Activated T-cell treated with anti-CD3 and anti-CD28 coated beads, Interleukin-2, amount 50 U/mL, for 72 hours (primary cell): ENCODE measurements at places on chromosomes 13 and 19. TPM values are rescaled to one million over a fixed set of nuclear protein-coding genes. Genes with fewer than 3 reads are reported as not detected.

The CARM1 gene
- 85.0 TPM for total RNA-seq

The ZSCAN1 gene
- total RNA-seq: not detected

- H3K4me3 ChIP-seq: no peak overlapping the region
- no peak for DNase-seq
- H3K27me3 ChIP-seq: no peaks in the 10 kb centered on the region
- H3K36me3 ChIP-seq: no peaks in the 10 kb centered on the region
- H3K4me1 ChIP-seq: no peaks in the 10 kb centered on the region
Measured at GRCh38 chr13:54841682-54842081, 1813.1 kb downstream of the OLFM4 start.

- no peak overlapping the region for H3K4me3 ChIP-seq
- no peaks in the 10 kb centered on the region for H3K36me3 ChIP-seq
- no peak for DNase-seq
- H3K4me1 ChIP-seq: no peaks in the 10 kb centered on the region
- no peaks in the 10 kb centered on the region for H3K27me3 ChIP-seq
Measured at GRCh38 chr19:3942790-3943409, 10.0 kb downstream of the NMRK2 start.

DNA sequence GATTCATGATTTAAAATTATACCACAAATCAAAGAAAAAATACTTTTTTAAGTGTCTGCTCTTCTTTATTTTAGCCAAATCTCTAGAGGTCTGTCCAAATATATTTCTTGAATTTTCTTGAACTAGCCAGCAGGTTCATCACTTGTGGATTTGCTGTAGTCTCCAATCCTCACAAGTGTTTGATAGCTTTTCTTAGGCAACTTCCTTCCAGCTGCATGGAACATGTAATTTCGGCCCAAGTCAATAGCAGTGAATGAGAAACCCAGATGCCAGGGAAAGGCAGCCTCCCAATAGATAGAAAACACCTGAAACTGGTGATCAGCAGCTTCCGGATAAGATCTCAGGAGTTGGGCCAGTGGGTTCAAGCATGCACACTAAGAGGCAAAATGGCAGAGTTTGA is 15.6 kb upstream of the RNASEH2B start:
- H3K4me3 ChIP-seq: peak overlapping the region; percentile 72
- peak overlapping the region; percentile 92 for H3K27ac ChIP-seq
- H3K4me1 ChIP-seq: peaks cover 42% of the 10 kb centered on the region

GRCh38 chr13:75620020-75620419 is 16.1 kb upstream of the LMO7 start:
- H3K27me3 ChIP-seq: no peaks in the 10 kb centered on the region
- no peaks in the 10 kb centered on the region for H3K4me1 ChIP-seq
- no peak overlapping the region for H3K27ac ChIP-seq
- no peak overlapping the region for H3K4me3 ChIP-seq
- no peak for DNase-seq
- peaks cover 4% of the 10 kb centered on the region for H3K36me3 ChIP-seq

- H3K27ac ChIP-seq: no peak overlapping the region
- H3K27me3 ChIP-seq: no peaks in the 10 kb centered on the region
- H3K36me3 ChIP-seq: no peaks in the 10 kb centered on the region
- peaks cover 6% of the 10 kb centered on the region for H3K4me1 ChIP-seq
- no peak overlapping the region for H3K4me3 ChIP-seq
Measured at GRCh38 chr19:33404506-33405253, 31.2 kb downstream of the CEBPG start.

- no peak for DNase-seq
- no peak overlapping the region for H3K4me3 ChIP-seq
- no peaks in the 10 kb centered on the region for H3K4me1 ChIP-seq
- H3K27me3 ChIP-seq: peaks cover 13% of the 10 kb centered on the region
Measured at GRCh38 chr13:42524487-42525034, 49.4 kb upstream of the TNFSF11 start.

- no peak overlapping the region for H3K4me3 ChIP-seq
- H3K4me1 ChIP-seq: no peaks in the 10 kb centered on the region
- H3K27me3 ChIP-seq: no peaks in the 10 kb centered on the region
- no peak overlapping the region for H3K27ac ChIP-seq
- no peak for DNase-seq
Measured at GRCh38 chr13:21119526-21119925, 56.8 kb downstream of the SKA3 start.

DNA sequence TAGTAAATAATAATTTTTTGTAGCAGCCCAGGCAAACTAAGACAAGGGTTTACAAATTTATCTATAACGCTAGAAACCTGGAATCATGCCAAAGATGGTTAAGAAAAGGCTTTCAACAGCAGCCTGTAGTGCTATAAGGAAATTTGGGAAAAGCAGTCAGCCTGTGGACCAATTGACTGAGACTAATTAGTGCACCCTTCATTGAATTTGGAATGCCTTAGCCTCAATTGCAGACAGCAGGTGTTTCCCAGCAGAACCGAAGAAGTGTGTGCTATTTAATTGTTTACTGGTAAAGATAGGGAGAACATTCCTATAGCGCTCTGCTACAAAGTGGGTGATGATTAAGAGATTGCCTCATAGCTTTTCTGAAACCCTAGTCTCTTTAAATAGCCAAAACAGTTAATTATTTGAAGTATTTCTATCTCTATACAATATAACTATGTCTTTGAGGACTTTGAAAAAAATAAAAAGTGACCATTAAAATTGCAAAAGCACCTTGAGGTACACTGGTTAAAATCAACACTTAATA is 1884.3 kb upstream of the PCDH20 start:
- no peaks in the 10 kb centered on the region for H3K36me3 ChIP-seq
- H3K27me3 ChIP-seq: no peaks in the 10 kb centered on the region
- H3K4me1 ChIP-seq: no peaks in the 10 kb centered on the region
- H3K27ac ChIP-seq: no peak overlapping the region
- no peak overlapping the region for H3K4me3 ChIP-seq

- peaks cover 37% of the 10 kb centered on the region for H3K4me1 ChIP-seq
- H3K27me3 ChIP-seq: peaks cover 75% of the 10 kb centered on the region
- H3K4me3 ChIP-seq: peak overlapping the region; percentile 96
- H3K27ac ChIP-seq: peak overlapping the region; percentile 82
Measured at GRCh38 chr19:30225676-30226463, 146.3 kb upstream of the ZNF536 start.

DNA sequence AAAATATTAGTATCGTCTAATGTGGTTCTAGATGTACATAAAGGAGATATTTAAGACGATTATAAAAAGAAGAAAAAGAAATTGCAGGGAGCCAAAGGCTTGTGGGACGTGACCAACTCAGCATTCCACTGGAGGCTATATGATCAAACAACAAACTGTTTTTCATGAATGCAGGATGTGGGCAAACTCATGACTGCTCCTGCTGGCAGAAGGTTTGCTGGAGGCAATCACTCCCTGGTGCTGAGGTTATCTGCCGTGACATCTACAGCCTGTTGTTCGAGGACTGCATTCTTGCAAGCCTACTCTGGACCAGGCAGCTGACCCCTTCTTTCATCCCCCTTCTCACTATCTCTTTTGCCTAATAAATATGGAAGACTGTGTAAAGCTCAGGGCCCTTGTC is 518.1 kb downstream of the UQCRFS1 start:
- no peak overlapping the region for H3K27ac ChIP-seq
- H3K27me3 ChIP-seq: no peaks in the 10 kb centered on the region
- H3K4me3 ChIP-seq: no peak overlapping the region
- no peaks in the 10 kb centered on the region for H3K36me3 ChIP-seq
